ENCODE measurements at places on chromosomes 1 and 21.

DNA sequence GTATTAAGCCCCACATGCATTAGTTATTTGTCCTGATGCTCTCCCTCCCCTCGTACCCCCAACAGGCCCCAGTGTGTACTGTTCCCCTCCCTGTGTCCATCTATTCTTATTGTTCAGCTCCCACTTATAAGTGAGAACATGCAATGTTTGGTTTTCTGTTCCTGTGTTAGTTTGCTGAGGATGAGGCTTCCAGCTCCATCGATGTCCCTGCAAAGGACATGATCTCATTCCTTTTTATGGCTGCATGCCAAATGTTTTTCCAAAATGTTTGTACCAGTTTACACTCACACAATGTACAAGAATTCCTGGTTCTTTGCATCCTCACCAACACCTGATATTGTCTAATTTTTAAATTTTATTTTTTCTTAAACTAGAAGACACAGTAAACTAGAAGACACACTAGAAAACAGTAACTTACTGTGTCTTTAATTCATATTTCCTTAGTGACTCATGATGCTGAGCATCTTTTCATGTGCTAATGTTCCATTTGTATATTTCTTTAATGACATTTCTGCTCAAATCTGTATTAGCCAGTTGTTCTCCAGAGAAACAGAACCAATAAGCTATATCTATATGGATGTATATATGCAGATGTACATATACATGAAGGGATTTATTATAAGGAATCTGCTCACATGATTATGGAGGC is 19.4 kb upstream of the USP1 start:
- no peak for DNase-seq

- peak; percentile 64 for DNase-seq
These were observed 299 bp upstream of the PROX1 start for GRCh38 chr1:213987422-213987926.

DNA sequence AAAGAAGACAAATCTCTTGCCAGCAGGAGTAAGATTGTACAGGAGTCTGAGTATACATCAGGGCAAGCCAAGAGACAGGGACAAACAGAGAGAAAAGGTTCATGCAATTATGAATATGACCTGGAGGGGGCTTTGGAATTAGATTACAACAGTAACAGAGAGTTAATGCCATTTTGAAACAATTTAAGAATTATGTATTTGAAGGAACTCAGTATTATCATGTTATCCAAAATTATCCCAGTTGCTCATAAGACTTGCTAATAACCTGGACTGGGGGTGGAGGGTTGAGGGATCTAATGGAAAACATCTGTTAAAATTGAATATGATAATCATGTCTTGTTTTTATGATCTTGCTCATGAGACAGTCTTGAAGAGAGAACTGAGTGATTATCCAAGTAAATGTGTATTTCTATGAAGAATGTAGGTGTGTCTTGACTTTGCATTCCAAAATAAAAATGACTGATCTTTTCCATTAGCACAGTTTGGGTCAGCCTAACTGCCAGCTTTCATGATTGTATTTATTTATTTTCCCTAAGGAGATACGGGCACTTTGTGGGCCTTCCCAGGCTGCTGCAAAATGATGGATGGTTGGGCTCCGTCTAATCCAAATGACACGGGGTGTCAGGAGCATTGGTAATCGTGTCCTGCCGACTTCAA is 117.7 kb downstream of the ERG start:
- no peak for DNase-seq

GRCh38 chr1:59645893-59646292 is 168.9 kb upstream of the HOOK1 start:
- DNase-seq = no peak

DNA sequence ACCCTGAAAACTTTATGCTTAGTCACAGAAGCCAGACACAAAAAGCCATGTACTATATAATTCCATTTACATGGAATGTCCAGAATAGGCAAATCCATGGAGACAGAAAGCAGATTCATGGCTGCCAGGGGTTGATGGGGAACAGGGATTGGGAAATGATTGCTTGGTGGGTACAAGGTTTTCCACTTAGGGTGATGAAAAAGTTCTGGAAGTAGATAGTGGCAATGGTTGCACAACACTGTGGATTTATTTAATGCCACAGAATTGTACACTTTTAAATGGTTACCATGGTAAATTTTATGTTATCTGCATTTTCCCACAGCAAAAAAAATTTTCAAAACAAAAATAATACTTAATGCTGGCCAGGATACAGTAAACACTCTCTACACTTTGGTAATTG is 40.6 kb downstream of the ENAH start:
- no peak for DNase-seq

DNA sequence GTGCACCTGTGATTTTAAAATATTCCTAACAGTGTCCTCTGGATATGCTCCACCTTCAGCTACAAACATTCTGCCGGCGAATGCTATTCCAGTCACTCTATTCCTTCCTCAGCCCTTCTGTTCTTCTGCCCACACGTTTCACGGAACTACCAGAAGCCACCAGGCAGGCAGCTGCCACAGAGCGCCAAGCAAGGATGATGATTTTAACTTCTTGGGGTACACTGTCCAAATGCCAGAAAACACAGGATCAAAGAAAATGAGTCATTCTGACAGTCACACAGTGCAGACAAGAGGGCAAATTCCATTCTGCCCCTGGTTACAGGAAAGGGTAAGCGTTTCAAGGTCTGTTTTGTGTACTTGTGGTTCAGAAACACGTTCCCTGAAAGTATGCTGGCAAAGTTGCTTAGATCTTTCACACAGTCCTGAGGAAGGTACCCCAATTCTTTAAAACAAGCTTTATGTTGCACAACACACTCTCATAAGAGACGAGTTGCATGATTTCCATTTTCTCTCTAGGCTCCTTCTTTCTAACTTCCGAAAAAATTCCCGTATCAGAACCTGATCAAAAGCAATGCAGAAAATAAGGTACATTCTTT is 508.3 kb upstream of the PKN2 start:
- no peak for DNase-seq

GRCh38 chr1:192700834-192701271 is 64.9 kb downstream of the RGS13 start:
- DNase-seq = no peak

DNA sequence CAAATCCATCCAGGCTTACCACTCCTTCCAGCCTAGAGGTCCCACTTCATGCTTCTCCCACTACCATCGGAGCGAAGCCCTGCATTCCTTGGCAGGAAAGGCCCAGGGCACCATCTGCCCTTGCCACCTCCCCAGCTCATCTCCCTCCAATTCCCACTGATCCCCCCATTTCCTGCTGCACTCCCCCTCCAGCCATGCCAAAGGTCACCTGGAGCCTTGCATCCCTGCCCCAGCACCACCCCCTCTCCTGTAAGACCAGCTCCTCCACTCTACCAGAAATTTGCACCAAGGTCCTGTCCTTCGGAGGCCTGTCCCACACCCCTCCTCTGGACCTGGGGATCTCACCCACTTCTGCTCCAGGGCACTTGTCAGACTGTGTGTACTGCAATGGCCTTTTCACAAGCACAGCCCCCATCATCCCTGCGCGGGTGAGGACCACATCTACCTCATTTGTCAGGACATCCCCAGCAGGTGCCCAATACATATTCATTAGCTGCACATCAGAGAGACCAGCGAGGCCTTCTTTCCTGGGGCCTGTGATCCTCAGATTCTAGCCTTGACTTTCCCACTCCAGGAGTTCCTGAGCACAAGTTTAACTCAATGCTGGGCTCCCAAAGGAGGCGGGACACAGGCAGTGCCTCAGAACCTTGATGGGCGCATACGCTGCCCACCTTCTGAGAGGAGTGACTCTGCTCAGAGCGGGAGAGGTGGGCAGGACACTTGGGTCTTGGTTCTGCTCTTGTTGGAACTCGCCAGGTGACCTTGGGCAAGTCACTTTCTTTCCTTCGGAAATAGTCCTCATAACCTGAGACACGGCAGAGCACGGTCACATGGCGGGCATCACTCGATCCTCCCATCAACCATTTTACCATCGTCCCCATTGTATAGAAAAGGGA is 49.9 kb upstream of the EDN2 start:
- DNase-seq = no peak

DNA sequence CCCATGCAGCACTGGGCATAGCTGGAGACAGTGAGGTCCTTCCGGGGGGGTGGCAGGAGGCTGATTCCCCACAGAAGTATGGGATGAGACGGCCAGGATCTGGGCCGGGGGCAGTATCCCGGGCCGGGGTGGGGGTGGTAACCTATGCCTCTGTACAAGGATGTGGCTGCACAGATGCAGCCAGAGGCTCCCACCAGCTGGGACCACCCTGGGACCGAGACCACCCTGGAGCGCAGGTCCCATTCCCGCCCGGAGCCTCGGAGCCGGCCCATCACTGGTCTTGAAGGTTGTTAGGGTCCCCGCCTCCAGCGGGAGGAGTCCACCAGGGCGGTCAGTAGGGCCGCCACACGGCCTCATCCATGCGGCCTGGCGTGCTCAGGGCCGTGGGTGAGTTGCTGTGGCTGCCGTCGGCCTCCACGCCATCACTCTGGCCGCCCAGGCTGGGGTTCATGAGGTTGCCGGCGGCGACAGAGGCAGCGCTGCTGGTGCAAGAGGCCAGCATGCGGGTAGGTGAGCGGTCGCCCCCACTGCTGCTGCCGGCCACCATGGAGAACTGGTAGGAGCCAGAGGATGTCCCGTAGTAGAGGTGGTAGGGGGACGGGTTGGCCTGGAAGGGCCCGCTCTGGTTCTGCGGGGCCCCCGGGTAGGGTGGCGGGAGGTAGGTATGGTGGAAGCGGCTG is 28.1 kb downstream of the RUNX3 start:
- DNase-seq = no peak

- DNase-seq = no peak
These were observed 170.9 kb downstream of the LRRC7 start for GRCh38 chr1:69738458-69739250.

GRCh38 chr1:161313554-161314200 is 504 bp upstream of the SDHC start:
- DNase-seq = no peak

DNA sequence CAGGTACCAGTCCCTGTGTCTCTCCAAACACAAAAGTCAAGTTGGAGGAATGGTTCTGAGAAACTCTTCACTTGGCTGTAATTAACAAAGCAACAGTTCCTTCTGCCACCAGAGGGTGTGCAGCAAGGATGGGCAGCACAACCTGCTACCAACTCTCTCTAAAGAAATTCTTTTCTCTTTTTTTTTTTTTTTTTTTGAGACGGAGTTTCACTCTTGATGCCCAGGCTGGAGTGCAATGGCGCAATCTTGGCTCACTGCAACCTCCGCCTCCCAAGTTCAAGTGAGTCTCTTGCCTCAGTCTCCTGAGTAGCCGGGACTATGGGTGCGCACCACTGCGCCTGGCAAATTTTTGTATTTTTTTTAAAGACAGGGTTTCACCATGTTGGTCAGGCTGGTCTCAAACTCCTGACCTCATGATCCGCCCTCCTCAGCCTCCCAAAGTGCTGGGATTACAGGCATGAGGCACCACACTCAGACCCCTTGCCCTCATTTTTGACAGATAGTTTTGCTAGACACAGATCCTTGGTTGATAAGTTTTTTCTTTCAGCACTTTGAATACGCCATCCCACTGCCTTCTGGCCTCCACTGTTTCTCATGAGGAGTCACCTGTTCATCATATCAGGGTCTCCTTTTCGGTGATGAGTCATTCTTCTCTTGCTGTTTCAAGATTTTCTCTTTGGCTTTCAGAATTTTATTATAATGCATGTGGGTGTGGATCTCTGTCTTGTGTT is 12.1 kb upstream of the DEGS1 start:
- DNase-seq = peak; percentile 36

GRCh38 chr1:23577056-23578004 is 18.0 kb upstream of the ID3 start:
- DNase-seq = peak; percentile 72

GRCh38 chr1:2528016-2528415 is 1.6 kb upstream of the PANK4 start:
- no peak for DNase-seq
